Uterus (tissue), 4 donors: ENCODE measurements at places on chromosomes 2 and 18.
A peak's percentile ranks its signal among the peaks of the same experiment; 100 is the strongest.

DNA sequence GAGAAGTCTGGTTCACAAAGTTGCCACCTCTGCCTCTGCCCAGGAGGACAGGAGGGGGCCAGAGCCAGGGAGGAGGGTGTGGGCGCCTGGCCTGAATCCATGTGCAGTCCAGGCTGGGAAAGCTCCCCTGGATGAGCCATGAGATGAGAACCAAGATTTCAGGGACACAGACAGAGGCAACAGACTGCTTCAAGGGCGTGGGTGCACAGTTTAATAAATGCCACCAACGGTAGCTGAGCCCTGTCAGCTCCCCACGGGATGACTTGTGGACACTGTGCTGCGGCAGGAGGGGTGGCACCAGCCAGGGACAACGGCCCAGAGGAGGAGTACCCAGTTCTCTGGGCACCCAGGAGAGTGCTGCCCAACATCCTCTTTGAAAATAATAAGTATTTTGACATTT is 15.2 kb downstream of the CAPG start:
- no peak for DNase-seq

GRCh38 chr2:40395169-40396073 is 56.5 kb downstream of the SLC8A1 start:
- no peak for DNase-seq

GRCh38 chr2:27095745-27096651 is 9.4 kb downstream of the KHK start:
- peak; percentile 70 for DNase-seq

- DNase-seq, result peak; percentile 17
Measured at GRCh38 chr2:241011751-241012510, 13.5 kb downstream of the SNED1 start.

GRCh38 chr2:199148076-199148845 is 309.5 kb downstream of the SATB2 start:
- DNase-seq, result no peak

DNA sequence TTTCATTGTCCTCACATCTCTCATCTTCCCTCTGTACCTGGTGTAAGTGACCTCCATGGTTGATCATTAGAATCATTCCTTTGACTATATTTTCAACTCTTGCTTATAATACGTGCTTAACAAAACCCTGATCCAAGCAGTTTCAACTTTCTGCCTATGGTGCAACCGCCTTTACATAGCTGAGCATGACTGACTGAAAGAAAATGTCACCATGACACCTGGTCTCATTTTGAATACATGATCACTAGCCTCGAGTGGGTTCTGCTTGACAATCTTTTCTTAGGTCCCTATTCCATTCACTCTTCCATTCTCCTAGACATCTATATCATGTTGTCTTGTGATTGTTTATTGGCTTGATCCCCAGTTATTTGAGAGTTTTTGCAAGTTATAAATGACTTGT is 78.9 kb upstream of the STAM2 start:
- no peak for DNase-seq

GRCh38 chr2:98759338-98759737 is 28.4 kb upstream of the MGAT4A start:
- no peak for DNase-seq

DNA sequence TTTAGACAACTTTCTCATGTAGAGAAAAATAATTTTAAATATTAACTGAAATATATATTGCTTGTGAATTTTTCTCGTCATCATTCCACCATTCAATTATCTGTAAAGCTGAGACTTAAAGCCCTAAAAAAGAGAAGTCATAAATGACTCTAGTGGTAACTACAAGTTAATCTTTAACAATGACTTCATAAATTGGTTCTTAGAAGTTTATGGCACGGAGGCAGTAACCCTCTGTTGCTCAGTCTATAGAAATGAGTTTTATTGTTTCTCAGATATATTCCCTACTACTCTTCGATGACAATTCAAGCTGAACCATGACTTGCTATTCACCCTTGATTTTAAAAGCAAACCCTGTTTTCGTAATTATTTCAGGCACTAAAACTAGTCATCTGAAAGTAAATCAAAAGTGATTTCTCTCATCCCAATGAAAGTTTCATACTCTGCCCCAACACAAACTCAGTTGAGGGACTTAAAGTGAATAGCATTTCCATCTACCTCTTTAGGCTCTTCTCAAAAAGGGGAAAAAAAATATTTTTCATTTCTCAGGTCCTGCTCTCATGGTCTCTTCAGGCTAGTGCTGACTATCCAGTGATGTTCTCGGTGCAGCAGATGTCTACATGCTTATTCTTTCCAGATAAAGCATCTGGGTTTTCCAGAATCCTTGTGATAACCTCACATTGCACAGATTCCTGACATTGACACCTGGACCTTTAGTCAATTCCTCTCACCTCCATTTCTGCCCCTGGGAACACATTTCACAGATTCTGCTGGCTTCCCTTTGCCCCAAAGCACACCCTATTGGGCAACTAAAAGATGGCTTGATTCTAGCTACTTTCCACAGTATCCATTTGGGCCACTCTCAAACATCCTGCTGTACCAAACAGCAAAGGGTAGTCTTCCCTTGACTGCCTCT is 207.8 kb upstream of the LRATD1 start:
- no peak for DNase-seq
